ENCODE measurements at places on chromosomes 2 and 18. TPM values are rescaled to one million over a fixed set of nuclear protein-coding genes. Genes with fewer than 3 reads are reported as not detected.

DNA sequence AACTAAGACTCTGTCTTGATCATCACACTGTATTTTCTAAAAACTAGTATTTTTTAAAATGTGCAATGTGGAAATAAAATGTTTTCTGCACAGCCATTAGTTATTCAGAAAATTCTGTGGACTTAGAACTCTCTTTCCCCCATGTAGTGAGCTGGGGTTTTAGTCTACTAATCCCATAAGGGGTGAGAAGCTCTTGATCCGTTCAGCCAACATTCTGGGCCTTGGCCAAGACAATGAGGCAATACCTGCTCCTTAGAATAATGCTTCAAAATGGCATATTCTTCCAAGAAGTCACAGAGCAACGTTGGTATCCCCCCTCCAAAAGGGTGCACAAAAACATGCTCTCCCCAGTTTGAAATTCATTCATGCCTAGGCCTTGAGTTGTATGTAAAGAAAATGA lies 4.0 kb downstream of the REEP1 start:
- H3K36me3 ChIP-seq: no peaks in the 10 kb centered on the region
- H3K4me3 ChIP-seq: no peak overlapping the region
- DNase-seq: no peak
- H3K27me3 ChIP-seq: peaks cover 19% of the 10 kb centered on the region

GRCh38 chr2:6027066-6027465 lies 334.9 kb downstream of the SOX11 start:
- H3K36me3 ChIP-seq: no peaks in the 10 kb centered on the region
- no peak for DNase-seq
- H3K4me1 ChIP-seq: no peaks in the 10 kb centered on the region
- no peak overlapping the region for H3K4me3 ChIP-seq

- no peaks in the 10 kb centered on the region for H3K27me3 ChIP-seq
- H3K27ac ChIP-seq: no peak overlapping the region
- no peak for DNase-seq
- 0 out of 3 replicates have a peak, but pooled peaks cover 2% of the 10 kb centered on the region for H3K36me3 ChIP-seq
Observed at GRCh38 chr2:136054856-136055255, 63.1 kb downstream of the CXCR4 start.

- no peaks in the 10 kb centered on the region for H3K4me1 ChIP-seq
- DNase-seq: no peak
- H3K27me3 ChIP-seq: peaks cover 39% of the 10 kb centered on the region
Observed at GRCh38 chr18:79393181-79393634, 2.5 kb upstream of the NFATC1 start.

- H3K4me1 ChIP-seq: peaks cover 5% of the 10 kb centered on the region
- no peak overlapping the region for H3K4me3 ChIP-seq
- no peak for DNase-seq
- H3K27ac ChIP-seq: no peak overlapping the region
Observed at GRCh38 chr2:124880995-124881394, 855.9 kb downstream of the CNTNAP5 start.

DNA sequence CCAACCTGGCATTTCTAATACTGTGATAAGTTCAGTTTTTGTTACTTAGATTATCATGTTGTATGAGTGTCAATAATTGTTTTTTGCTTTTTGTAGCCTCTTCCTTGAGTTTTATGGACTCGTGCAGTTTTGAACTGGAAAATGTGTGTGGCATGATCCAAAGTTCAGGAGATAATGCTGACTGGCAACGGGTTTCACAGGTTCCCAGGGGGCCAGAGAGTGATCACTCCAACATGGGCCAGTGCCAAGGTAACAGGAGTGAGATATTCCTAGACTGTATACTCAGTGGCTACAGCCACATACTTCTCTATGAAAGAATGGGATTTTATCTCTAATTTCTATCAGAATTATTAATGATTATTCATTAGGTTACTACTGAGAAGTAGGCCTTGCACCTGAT lies 18.2 kb downstream of the MEP1B start:
- no peak for DNase-seq
- no peaks in the 10 kb centered on the region for H3K27me3 ChIP-seq
- no peaks in the 10 kb centered on the region for H3K4me1 ChIP-seq
- H3K27ac ChIP-seq: no peak overlapping the region
- H3K36me3 ChIP-seq: no peaks in the 10 kb centered on the region
- no peak overlapping the region for H3K4me3 ChIP-seq

- H3K36me3 ChIP-seq: peaks cover 5% of the 10 kb centered on the region
- H3K4me1 ChIP-seq: no peaks in the 10 kb centered on the region
- no peaks in the 10 kb centered on the region for H3K27me3 ChIP-seq
- no peak for DNase-seq
- no peak overlapping the region for H3K27ac ChIP-seq
Observed at GRCh38 chr2:10972683-10973433, 61.1 kb downstream of the KCNF1 start.

- H3K27ac ChIP-seq: no peak overlapping the region
- no peaks in the 10 kb centered on the region for H3K36me3 ChIP-seq
- no peaks in the 10 kb centered on the region for H3K4me1 ChIP-seq
- no peaks in the 10 kb centered on the region for H3K27me3 ChIP-seq
- H3K4me3 ChIP-seq: no peak overlapping the region
Observed at GRCh38 chr2:69692424-69692823, 48.9 kb upstream of the AAK1 start.

- no peak overlapping the region for H3K27ac ChIP-seq
- no peaks in the 10 kb centered on the region for H3K27me3 ChIP-seq
- DNase-seq: no peak
- no peaks in the 10 kb centered on the region for H3K4me1 ChIP-seq
- H3K36me3 ChIP-seq: no peaks in the 10 kb centered on the region
Observed at GRCh38 chr2:86397986-86398385, 43.2 kb upstream of the KDM3A start.

DNA sequence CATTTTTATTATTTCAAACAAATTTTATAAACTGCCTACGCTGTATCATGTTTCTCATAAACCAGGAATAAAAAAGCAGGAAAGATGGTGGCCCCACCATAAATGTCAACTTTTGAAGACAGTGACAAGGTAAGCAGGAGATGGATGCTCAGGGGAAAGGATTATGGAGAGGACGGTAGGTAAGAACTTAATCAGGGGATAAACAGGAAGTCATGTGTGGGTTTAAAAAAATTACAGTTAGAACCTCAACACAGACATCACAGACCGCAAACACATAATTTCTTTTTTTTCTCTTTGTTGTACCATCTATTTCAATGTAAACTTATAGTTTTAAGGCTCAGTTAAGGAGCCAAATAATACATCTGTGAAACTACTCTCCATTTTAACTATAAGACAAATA lies 575.2 kb upstream of the SLC8A1 start:
- H3K36me3 ChIP-seq: no peaks in the 10 kb centered on the region
- no peaks in the 10 kb centered on the region for H3K27me3 ChIP-seq
- no peak overlapping the region for H3K4me3 ChIP-seq
- H3K27ac ChIP-seq: no peak overlapping the region

- no peak for DNase-seq
- no peak overlapping the region for H3K27ac ChIP-seq
- no peaks in the 10 kb centered on the region for H3K27me3 ChIP-seq
- H3K4me3 ChIP-seq: no peak overlapping the region
Observed at GRCh38 chr2:190837420-190837819, 43.2 kb upstream of the GLS start.

DNA sequence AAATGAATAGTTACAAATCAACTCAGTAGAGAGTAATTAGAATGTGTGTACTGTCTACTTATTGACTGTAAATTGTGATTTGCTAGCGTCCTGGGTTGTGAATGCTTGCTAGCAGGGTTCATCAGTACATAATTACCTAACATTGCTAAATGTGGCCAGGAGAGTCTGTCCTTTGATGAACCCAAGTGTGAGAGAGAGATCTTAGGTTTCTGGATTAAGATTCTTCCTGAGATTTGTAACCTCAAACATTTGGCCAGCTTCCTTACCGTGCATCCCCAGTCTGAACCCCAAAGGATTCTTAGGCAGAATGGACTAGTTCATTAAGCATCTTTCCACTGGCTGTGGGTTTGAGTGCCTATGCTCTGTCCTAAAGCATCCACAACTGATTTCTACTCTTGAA lies 84.0 kb upstream of the ITPRID2 start:
- H3K4me3 ChIP-seq: no peak overlapping the region
- no peaks in the 10 kb centered on the region for H3K4me1 ChIP-seq
- H3K36me3 ChIP-seq: peaks cover 7% of the 10 kb centered on the region
- no peak overlapping the region for H3K27ac ChIP-seq
- H3K27me3 ChIP-seq: no peaks in the 10 kb centered on the region

SNTG2 gene
- total RNA-seq: 12.7 TPM

PRKAG3 gene
- total RNA-seq: not detected

RAB27B gene
- total RNA-seq: 0.24 TPM

CHPF gene
- 45.1 TPM for total RNA-seq

LRATD1 gene
- 0.31 TPM for total RNA-seq

CCBE1 gene
- total RNA-seq: 0.46 TPM

STK39 gene
- 22.1 TPM for total RNA-seq
